COLO829 (cell line): ENCODE measurements at places on chromosomes 6 and 20.

DNA sequence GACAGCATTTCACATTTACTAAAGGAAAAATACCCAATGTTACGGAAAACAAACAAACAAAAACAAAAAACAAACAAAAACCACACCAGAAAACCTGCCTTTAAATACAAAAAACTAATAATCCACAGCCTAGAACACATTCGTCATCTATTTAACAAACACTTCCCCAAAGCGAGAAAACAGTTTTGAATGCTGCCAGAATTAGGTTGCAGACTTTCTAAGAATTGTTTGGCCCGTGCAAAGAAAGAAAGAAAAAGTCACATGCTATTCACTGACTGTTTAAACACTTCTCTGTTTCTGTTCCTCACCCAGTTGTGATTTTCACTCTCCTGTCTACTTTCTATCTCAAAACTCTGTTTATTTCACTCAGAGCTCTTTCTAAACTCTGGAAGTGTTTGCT, 52.5 kb downstream of the BCAS1 start:
- no peak for DNase-seq

DNA sequence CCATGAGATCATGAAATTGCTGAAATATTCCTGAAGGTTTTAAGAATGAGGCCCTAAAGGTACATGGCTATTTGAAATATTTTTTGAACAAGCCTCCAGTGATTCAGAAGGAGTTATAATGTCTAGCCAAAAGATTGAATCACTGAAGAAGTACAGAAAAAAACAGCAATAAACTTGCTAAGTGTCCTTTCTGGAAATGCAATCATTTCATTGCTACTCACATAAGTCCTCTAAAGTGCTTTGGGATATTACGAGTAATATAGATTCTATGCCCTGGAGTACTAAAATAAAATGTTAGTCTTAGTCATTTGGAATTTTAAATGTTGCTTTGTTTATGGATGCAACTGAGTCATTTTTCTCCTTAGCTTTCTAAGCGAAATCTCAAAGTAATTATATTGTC, 32.7 kb downstream of the CENPW start:
- no peak for DNase-seq

GRCh38 chr6:48743738-48744137, 632.7 kb upstream of the PTCHD4 start:
- peak; percentile 51 for DNase-seq

DNA sequence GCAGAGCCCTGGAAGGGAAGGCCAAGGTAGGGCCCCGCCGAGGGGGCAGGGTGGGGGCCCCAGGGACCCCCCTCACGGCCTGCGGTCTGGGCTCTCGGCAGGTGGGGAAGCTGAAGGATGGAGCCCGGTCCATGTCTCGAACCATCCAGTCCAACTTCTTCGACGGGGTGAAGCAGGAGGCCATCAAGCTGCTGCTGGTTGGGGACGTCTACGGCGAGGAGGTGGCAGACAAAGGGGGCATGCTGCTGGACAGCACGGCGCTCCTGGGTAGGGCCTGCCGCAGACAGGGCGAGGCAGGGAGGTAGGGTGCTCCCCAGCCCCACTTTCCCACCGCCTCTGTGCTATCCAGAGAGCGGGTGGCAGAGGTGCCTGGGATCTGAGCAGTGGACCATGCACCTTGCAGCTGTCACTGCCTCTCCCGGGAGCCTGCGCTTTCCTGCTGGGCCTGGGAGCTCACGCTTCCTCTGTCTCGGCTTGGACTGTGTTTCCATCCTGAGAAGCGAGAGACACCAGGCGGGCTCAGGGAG, 83.1 kb downstream of the SYNJ2 start:
- DNase-seq, result no peak

DNA sequence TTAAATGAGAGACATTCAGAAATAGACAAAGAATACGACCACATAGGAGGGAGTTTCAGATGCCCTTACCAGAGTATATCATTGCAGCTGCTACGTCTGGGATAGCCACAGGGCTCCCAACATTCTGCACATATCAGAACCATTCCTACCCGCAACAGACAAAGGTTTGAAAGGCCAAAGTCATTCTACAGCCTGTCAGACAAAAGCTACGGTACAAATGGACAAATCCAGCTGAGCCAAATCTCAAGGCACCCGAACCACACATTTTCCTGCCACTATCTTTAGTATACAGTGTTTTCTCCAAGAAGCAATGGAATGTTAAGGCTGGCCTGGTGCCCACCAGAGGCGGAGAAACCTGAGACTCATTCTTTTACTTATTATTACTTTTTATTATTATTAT, 30.5 kb upstream of the LYRM2 start:
- no peak for DNase-seq

DNA sequence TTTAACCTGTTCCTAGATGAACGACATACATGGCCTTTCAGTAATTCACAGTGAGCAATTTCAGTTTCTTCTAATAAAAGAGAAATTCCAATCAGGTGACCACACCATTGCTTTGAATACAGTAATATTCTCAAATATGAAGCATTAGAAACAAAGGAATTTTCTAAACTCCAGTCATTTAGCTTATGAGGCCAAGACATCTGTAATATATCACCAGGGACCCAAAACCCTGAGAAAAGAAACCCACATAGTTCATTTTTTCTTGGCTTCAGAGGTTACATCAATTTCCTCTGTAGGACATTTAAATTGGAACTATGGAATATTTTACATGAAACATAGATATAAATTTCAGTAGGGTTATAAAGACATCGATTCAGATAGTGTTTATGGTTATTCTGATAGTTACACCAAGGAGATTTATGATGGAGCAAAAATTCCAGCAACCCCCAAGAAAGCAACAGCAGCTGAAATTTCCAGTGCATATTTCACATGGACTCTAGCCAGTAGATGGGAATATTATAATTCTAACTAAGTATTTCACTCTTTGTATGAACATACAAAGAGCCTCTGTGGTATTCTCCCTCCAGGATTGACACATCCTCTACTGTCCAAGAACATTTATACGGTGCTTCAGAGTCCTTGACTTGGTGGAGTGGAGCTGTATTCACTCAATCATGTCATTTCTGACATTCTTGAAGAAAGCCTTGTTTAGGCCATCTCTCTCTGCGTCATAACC, 82.9 kb downstream of the ADGRG6 start:
- DNase-seq, result peak; percentile 61

GRCh38 chr6:154057098-154057497, 18.1 kb downstream of the OPRM1 start:
- DNase-seq, result no peak

DNA sequence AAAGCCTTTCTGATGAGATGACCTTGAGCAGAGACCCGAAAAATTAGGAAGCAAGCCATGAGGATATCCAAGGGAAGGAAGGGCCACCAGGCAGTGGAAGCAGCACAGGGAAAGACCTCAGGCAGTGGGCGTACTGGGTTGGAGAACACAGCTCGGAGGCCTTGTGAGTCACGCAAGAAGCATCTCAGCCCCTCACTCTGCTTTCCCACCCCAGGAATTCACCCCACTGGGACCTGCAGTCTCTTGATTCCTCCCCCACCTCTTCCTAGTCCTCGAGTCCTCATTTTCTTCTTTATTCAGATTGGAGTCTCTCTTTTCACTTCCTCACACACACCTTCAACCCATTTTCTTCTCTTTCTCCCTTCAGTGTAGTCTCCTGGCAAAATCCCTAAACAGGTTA, 27.0 kb downstream of the RPRD1B start:
- DNase-seq, result no peak

DNA sequence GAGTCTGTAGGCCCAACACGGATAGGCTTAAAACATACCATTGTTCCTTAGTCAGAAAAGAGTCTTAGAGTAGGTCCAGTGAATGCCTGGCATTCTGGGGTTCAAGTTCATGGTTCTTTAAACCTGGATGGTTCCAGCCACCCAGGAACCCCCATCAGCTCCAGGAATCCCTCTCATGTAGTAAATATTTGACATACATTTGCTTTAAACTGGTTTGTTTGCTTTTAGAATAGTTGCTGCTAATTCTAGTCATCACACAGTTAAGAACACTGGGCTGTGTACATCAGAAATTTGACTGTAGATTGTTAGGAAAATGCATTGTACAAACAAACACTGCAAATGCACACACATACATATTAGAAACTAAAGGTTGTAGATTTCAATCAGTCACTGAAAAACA, 30.6 kb upstream of the PBOV1 start:
- no peak for DNase-seq

- DNase-seq, result no peak
These were observed 172.0 kb downstream of the TBC1D7 start for GRCh38 chr6:13156381-13156780.

DNA sequence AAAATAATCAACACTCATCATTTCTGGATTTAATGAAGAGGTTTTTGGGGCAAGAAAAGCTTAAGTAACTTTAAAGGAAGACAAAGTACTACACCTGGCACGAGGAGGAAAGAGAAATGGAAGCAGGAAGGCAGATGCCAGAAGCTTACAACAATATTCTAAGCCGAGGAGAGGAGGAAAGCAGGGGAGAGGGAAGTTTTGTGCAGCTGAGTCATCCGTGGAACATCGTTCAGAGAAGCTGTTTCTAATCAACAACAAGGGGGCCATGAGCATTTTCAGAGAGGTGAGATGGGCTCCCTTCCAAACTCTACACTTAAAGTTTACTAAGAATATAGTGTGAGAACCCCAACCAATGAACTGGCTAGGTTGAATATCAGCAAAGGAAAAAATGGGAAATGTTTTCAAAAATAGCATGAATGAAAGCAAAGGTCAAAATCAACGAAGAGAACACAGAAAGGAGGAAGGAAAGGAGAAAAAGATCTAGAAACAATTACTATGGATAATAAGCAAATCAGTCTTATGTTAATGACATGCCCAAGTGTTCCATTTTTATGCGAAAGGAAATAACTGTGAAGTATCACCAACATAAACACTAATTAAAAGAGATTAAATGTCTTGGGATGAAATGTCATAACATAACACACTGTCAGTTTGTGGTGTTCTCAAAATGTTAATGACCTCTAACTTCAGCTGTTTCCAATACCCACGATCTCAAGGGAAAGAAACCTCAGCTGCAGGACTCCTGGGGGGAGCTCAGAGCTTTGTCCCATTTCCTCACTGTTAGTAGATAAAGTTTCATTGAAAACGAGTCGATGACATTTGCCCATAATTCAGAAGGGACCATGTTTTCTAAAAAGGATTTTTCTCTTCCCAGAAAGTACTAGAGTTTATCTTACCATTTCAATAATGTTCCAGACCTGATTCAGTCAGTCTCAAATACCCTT, 203.4 kb upstream of the STXBP5 start:
- no peak for DNase-seq
